ENCODE measurements at places on chromosomes 1 and 21. TPM values are rescaled to one million over a fixed set of nuclear protein-coding genes. Genes with fewer than 3 reads are reported as not detected.

- DNase-seq, result no peak
- H3K27me3 ChIP-seq, result no peaks in the 10 kb centered on the region
- no peaks in the 10 kb centered on the region for H3K36me3 ChIP-seq
- H3K4me1 ChIP-seq, result no peaks in the 10 kb centered on the region
- H3K27ac ChIP-seq, result no peak overlapping the region
These were observed 5.7 kb upstream of the CCT8 start for GRCh38 chr21:29078869-29079767.

DNA sequence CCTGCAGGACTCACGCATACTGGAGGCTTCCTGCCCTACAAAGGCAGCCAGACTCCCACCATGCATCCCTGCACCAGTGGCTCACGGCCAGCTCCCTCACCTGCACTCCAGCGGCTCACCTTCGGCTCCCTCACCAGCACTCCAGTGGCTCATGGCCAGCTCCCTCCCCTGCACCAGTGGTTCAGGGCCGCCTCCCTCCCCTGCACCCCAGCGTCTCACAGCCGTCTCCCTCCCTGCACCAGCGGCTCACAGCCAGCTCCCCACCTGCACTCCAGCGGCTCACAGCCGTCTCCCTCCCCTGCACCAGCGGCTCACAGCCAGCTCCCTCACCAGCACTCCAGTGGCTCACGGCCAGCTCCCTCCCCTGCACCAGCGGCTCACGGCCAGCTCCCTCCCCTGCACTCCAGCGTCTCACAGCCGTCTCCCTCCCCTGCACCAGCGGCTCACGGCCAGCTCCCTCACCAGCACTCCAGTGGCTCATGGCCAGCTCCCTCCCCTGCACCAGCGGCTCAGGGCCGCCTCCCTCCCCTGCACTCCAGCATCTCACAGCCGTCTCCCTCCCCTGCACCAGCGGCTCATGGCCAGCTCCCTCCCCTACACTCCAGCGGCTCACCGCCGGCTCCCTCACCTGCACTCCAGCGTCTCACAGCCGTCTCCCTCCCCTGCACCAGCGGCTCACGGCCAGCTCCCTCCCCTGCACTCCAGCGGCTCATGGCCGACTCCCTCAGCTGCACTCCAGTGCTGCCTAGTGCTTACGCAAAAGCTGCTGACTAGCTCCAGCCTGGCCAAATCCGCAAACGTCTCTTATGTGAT is 324.5 kb downstream of the NPHP4 start:
- no peak overlapping the region for H3K27ac ChIP-seq
- no peaks in the 10 kb centered on the region for H3K36me3 ChIP-seq
- no peak overlapping the region for H3K4me3 ChIP-seq
- DNase-seq, result no peak

- peaks cover 4% of the 10 kb centered on the region for H3K27me3 ChIP-seq
- H3K4me1 ChIP-seq, result no peaks in the 10 kb centered on the region
- H3K27ac ChIP-seq, result no peak overlapping the region
- no peak for DNase-seq
- H3K4me3 ChIP-seq, result no peak overlapping the region
- no peaks in the 10 kb centered on the region for H3K36me3 ChIP-seq
These were observed 139.0 kb downstream of the CAMTA1 start for GRCh38 chr1:6923955-6924881.

GRCh38 chr1:17258116-17258757 is 9.3 kb downstream of the PADI3 start:
- peak; percentile 56 for DNase-seq
- H3K27me3 ChIP-seq, result peaks cover 13% of the 10 kb centered on the region
- peaks cover 9% of the 10 kb centered on the region for H3K4me1 ChIP-seq
- H3K27ac ChIP-seq, result no peak overlapping the region
- no peak overlapping the region for H3K4me3 ChIP-seq

- no peak overlapping the region for H3K4me3 ChIP-seq
- peaks cover 20% of the 10 kb centered on the region for H3K4me1 ChIP-seq
- H3K27me3 ChIP-seq, result no peaks in the 10 kb centered on the region
- H3K36me3 ChIP-seq, result no peaks in the 10 kb centered on the region
- no peak overlapping the region for H3K27ac ChIP-seq
These were observed 131.0 kb upstream of the C1orf105 start for GRCh38 chr1:172289448-172289847.

GRCh38 chr1:204928671-204929486 is 58.2 kb downstream of the NFASC start:
- H3K27me3 ChIP-seq, result no peaks in the 10 kb centered on the region
- no peaks in the 10 kb centered on the region for H3K4me1 ChIP-seq
- DNase-seq, result no peak
- H3K4me3 ChIP-seq, result no peak overlapping the region
- H3K36me3 ChIP-seq, result 0 out of 2 replicates have a peak, but pooled peaks cover 6% of the 10 kb centered on the region

DNA sequence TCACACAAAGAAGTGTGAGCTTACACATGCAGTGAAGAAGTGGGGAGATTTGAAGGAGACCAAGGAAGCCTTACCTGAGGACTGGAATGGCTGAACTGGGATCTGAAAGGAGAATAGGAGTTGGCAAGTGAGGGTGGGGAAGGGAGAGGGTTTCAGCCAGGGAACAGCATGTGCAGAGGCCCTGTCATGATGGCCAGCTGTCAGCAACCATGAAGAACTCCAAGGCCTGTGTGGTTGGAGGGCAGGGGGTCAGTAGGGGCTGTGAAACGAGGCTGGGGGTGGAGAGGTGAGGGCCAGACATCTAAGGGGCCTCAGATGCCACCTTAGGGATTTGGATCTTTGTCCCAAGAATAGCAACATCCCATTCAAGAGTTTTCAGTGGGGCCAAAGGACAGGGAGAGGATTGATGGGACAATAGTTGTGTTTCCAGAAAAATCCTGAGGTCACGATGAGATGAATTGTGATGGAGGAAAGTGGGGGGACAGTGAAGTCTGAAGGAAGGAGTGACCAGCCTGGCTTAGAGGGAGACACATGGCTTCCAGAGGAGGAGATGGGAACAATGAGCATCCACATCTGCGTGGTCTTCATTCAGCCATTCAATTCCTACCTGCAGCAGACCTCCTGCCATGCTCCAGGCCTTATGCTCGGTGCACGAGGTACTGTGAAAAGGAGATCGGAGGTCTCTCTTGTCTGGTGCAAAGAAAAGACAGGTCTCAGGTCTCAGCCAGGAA is 187.6 kb downstream of the MATN1 start:
- no peaks in the 10 kb centered on the region for H3K27me3 ChIP-seq
- no peak overlapping the region for H3K27ac ChIP-seq
- no peak overlapping the region for H3K4me3 ChIP-seq
- no peaks in the 10 kb centered on the region for H3K4me1 ChIP-seq

DNA sequence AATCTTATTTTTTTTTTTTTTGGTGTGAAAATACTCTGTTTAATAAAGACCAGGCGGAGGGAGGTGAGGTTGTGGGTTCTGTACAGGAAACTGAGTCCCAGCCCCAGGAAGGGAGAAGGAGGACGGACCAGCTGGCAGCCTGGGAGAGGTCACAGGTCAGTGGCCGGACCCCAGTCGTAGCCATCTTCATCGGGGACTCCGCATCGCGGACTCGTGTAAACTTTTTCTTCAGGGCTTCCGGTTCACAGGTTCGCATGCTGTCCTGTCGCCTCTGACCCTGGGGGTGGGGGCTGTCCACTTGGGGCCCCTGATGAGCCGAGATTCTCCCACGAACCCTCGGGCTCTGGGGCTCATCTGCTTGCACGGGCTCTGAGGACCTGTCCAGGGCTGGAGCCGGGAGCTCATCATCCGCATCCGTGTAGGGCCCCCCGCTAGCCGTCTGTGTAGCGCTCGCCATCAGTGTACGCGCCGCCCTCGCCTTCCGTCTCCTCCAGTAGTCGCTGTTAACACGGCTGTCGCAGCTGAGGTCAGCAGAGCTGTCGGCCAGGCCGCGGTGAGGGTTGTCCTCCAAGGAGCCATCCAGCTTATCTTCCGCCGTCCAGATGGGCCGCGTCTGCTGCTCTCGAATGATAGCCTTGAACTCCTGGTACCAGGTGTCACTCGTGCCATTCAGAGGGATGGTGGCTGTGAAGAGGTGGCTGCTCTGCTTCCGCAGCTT is 975.7 kb upstream of the PRMT6 start:
- no peaks in the 10 kb centered on the region for H3K4me1 ChIP-seq
- no peaks in the 10 kb centered on the region for H3K36me3 ChIP-seq
- DNase-seq, result peak; percentile 17
- no peaks in the 10 kb centered on the region for H3K27me3 ChIP-seq

DNA sequence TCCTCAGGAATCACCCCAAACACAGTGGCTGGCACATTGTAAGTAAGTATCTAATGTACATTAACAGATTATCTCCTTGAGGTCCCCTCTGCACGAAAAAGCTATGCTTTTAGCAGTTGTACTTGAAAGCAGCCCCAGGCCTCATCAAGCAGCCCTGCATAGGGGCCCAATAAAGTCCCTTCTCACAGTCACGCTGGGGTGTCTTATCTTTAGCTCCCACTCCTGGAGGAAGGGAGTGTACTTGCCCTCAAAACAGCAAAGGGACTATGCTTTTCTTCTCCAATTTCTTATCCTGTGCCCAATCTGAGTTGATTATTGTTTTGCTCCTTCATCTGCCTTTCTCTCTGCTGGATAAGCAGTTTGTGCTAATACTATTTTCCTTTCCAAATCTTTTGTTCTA is 168.8 kb upstream of the PLXNA2 start:
- no peaks in the 10 kb centered on the region for H3K4me1 ChIP-seq
- peaks cover 13% of the 10 kb centered on the region for H3K27me3 ChIP-seq
- H3K27ac ChIP-seq, result no peak overlapping the region
- DNase-seq, result no peak
- no peaks in the 10 kb centered on the region for H3K36me3 ChIP-seq

GRCh38 chr1:197921235-197922069 is 4.3 kb downstream of the LHX9 start:
- no peak for DNase-seq
- H3K27ac ChIP-seq, result no peak overlapping the region
- peaks cover 59% of the 10 kb centered on the region for H3K27me3 ChIP-seq
- no peaks in the 10 kb centered on the region for H3K36me3 ChIP-seq
- H3K4me3 ChIP-seq, result no peak overlapping the region

DNA sequence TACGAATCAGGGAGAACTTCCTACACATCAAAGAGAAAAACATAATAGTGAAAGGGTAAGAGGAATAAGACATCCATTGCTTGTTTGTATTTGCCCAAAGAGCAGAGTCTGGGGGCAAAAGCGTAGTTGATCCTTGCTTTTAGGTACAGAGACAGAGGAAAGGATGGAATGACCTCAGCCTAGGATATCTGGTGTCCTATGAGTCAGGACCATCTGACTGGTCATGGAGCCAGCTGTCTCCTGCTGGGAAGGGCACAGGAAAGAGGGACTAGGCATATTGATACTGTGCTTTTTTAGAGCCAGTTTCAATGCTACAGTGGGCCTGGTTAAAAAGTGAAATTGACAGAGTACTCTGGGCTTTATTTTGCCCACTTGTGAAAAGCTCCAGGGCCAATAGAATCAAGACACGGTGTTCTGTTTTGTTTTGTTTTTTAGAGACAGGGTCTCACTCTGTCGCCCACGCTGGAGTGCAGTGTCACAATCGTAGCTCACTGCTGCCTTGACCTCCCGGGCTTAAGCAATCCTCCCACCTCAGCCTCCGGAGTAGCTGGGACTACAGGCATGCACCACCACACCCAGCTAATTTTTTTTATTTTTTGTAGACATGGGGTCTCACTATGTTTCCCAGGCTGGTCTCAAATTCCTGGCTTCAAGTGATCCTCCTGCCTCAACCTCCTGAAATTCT is 3.2 kb downstream of the PLEKHO1 start:
- peak overlapping the region; percentile 23 for H3K4me3 ChIP-seq
- H3K27me3 ChIP-seq, result no peaks in the 10 kb centered on the region
- peak; percentile 81 for DNase-seq
- peaks cover 40% of the 10 kb centered on the region for H3K4me1 ChIP-seq
- peak overlapping the region; percentile 84 for H3K27ac ChIP-seq

DNA sequence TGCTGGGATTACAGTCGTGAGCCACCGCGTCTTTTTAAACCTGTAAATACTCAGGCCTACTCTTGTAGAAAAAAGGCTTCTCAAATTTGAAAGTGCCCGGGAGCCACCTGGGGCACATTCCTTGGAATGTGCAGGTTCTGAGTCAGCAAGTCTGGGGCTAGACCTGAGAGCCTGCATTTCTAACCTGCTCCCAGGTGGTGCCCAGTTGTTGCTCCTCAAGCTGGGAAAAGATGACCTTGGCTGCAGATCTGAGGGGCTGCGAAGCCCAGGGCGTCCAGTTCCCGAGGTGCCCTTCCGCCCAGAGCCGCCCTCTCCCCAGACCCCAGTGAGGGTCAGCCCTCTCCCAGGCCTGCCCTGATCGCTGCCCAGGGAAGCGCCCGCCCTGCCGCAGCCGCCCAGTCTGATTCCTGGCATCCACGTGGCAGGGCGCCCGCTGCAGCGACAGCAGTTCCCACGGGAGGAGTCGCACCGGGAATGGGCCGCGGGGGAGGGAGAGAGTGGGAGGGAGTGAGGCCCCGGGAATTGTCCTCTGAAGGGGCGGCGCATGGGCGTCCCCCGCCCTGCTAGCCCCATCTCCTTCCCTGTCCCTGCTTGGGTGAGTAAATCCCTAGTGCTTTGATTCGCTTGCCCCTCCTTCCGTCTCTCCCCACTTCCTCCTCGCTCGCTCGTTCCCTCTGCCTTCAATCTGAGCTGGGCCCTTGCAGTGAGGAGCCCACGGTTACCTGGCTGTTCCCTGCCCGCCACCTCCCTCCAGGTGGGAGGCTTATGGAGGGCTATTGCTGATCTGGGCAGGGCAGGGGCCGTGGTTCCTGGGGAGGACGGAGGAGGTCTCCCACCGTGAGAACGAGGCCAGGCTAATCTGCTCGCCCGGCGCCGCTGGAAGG is 18.8 kb upstream of the TENT5B start:
- H3K27me3 ChIP-seq, result no peaks in the 10 kb centered on the region
- H3K4me1 ChIP-seq, result peaks cover 20% of the 10 kb centered on the region
- H3K27ac ChIP-seq, result no peak overlapping the region
- DNase-seq, result peak; percentile 72

- no peak overlapping the region for H3K27ac ChIP-seq
- H3K4me1 ChIP-seq, result no peaks in the 10 kb centered on the region
- DNase-seq, result peak; percentile 23
- H3K4me3 ChIP-seq, result no peak overlapping the region
- peaks cover 9% of the 10 kb centered on the region for H3K27me3 ChIP-seq
These were observed 73.1 kb upstream of the TSHB start for GRCh38 chr1:114956570-114956969.

DNA sequence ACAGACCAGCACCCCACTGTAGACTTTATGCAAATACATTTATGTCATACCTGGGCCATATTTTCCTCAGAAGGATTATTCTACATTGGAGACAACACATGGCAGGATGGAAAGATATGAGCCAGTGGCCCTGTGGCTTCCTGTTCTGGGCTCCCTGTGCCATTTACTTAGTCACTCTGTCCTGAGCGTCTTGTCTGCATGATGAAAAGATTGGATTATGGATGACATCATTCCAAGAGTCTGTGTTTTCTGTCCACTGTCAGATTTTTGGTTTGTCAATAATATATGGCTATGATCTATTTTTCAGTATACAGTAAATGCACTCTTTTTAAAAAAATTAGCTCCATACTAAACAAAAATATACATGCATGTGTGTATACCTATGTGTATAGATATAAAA is 30.8 kb downstream of the IGSF5 start:
- H3K27ac ChIP-seq, result no peak overlapping the region
- DNase-seq, result no peak
- no peak overlapping the region for H3K4me3 ChIP-seq
- no peaks in the 10 kb centered on the region for H3K4me1 ChIP-seq

The POFUT2 gene
- 54.0 TPM for total RNA-seq

The ELF3 gene
- total RNA-seq, result not detected

The PIGV gene
- 31.0 TPM for total RNA-seq

The CELA3A gene
- total RNA-seq, result not detected

The LCK gene
- not detected for total RNA-seq

The RGS13 gene
- not detected for total RNA-seq
